Left renal cortex interstitium (tissue), 4 donors: ENCODE measurements at places on chromosomes 6 and 20. TPM values are rescaled to one million over a fixed set of nuclear protein-coding genes. Genes with fewer than 3 reads are reported as not detected.

Gene HSPA1L
- polyA plus RNA-seq = 3.6 TPM

Gene FLRT3
- 137 TPM for polyA plus RNA-seq

Gene FNDC11
- 0.99 TPM for polyA plus RNA-seq

GRCh38 chr20:62266851-62267250 lies 28.5 kb downstream of the OSBPL2 start:
- no peak for DNase-seq

DNA sequence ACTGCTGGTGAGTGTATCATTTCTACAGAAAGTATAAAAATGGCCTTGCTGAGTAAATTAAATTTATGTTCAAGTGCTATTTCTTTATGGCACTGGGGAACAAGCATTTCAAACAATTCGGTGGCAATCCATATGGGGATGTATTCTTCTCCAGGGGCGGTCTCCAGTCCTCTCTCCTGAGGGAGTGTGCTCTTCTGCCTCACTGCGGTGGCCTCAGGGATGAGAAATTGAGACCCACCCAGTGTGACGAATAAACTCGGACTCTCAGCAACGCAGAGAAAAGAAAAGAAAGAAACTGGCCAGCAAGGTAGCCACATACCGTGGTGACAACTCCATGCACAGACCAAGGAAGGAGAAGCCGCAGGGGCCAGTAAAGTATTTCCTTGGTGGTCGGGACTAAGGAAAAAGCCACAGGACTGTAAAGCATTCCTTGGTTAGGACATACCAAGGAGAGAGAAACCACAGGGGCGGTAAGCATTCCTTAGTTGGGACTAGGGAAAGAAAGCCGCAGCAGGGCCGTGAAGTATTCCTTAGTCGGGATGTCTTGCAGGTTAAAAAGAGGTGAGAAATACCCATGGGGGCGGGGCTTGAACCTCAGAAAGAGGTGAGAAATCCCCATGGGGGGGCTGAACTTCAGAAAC lies 13.6 kb upstream of the GOPC start:
- DNase-seq = no peak

- DNase-seq = no peak
These were observed 80.2 kb downstream of the EYA2 start for GRCh38 chr20:46974669-46975434.

DNA sequence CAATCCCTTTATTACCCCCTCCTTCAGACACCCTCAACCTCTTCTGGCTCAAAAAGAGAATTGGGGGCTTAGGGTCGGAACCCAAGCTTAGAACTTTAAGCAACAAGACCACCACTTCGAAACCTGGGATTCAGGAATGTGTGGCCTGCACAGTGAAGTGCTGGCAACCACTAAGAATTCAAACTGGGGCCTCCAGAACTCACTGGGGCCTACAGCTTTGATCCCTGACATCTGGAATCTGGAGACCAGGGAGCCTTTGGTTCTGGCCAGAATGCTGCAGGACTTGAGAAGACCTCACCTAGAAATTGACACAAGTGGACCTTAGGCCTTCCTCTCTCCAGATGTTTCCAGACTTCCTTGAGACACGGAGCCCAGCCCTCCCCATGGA lies 2.2 kb downstream of the TNF start:
- no peak for DNase-seq

DNA sequence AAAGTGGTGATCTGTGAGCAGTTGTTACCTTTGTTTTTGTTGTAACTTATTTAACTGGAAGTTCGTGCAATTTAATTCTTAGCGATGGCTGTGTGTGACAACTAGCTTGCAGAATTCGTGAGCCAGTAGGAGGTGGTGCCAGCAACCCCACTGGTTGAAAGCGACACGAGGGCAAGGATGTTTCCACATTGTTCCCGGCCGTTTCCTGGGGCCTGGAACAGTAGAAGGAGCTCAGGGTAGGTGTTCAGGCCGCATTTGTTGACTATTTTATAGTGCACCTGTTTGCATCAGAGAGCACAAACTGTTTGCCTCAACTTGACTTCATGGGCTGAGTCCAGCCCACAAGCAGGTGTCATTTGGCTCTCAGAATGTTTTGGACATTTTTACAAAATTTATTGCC lies 112.1 kb upstream of the PTPN1 start:
- DNase-seq = no peak

- DNase-seq = no peak
These were observed 68.6 kb downstream of the LCA5 start for GRCh38 chr6:79468587-79468986.

GRCh38 chr6:33272275-33273128 lies 627 bp downstream of the RPS18 start:
- DNase-seq = no peak

DNA sequence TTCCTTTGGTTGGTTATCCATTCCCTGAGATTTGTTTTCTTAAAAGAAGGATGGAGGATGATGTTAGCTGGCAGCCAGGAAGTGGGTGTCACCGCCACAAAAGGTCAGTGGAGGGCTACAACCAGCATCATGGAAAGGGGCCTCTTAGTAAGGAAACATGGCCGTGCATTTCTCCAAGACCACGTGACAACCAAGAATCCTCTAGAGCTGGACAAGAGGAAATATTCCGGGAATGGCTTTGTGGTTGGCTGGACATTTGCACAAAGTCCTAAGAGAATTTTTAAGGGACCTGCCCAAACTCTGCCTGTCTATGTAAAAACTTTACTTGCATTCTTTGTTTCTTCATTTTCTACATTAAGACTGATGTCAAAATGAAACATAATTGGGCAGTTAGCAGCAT lies 399.9 kb upstream of the MARCKS start:
- no peak for DNase-seq

DNA sequence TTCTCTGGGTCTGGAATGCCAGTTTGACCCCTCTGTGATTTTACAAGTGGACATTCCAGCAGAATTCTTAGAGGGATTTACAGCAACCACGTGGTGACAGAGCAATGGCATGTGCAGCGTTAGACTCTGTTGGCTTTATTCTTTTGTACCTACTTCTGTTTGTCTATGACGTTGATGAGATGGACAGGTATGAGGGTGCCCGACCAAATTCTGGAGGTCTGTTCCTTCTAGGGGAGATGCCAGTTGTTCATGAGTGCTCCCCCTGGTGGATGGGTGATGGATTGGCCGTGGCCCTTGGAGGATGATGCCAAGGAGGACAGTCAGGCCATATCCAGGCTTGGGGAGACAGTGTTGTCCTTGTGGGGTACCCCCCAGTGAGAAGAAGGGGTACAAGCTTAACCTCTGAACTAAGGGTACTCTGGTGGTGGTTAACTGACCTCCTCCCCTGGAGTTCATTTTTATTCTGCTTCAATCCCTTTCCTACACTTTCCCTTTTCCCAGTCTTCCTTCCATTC lies 198.6 kb downstream of the DTNBP1 start:
- no peak for DNase-seq

GRCh38 chr6:116997496-116997895 lies 120.5 kb downstream of the RFX6 start:
- no peak for DNase-seq

DNA sequence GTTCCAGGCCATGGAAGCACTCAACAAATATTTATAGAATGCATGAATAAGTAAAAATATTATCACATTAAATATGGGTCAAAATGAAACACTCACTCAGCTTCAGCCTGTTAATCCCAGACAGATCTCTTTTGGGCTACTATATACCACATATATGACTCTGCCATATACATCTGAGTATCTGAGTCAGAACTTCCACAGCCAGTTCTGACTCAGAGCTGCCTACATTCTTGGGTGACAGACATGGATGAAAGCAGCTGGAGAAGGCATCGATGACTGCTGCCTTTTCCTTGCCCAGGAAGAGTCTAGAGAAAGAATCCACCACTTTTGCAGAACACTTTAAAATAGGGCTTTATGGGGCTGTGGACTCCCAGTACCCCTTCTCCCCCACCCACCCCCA lies 11.5 kb upstream of the PDYN start:
- DNase-seq = no peak

GRCh38 chr6:163490826-163491577 lies 76.5 kb downstream of the QKI start:
- no peak for DNase-seq

DNA sequence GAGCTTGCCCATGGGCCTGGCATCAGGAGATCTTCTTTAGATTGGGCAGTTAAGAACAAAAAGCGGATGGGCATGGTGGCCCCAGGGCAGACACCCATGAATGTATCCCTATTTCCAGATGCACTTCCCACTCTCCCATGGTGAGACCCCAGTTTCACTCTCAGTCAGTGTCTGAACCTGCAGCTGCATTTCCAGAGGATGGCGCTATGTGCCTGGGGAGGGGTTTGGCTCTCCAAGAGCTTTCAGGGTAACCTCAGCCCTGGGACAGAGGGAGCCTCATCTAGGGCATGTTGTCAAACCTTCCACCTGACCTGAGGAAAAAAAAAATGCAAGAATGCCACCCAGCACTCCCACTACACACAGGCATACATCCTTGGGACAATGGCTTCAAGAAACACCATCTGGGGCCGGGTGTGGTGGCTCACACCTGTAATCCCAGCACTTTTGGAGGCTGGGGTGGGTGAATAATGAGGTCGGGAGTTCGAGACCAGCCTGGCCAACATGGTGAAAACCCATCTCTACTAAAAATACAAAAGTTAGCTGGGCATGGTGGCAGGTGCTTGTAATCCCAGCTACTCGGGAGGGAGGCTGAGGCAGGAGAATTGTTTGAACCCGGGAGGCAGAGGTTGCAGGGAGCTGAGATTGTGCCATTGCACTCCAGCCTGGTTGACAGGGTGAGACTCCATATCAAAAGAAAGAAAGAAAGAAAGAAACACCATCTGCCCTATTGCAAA lies 1.9 kb downstream of the CST9L start:
- DNase-seq = no peak

- DNase-seq = no peak
These were observed 40.6 kb upstream of the SAMD5 start for GRCh38 chr6:147467886-147468285.

DNA sequence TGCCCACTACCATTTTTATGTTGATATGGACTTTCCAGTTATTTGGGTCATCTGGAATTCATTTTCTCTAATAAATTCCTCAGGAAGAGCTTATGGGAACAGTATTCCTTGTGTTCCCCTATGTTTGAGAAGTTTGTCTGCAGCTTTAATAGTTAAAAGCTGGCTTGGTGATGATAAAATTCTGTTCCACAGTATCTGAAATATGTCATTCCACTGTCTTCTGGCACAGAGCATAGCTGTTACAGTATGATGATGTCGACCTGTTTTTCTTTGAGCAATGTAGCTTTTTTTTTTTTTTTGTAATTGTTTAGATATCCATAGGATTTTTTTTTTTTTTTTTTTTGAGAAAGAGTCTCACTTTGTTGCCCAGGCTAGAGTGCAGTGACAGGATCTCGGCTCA lies 43.2 kb downstream of the NCOA3 start:
- DNase-seq = no peak

GRCh38 chr6:6892744-6893583 lies 214.8 kb upstream of the RREB1 start:
- DNase-seq = no peak

- DNase-seq = no peak
These were observed 377.7 kb downstream of the THBS2 start for GRCh38 chr6:168875811-168876576.

DNA sequence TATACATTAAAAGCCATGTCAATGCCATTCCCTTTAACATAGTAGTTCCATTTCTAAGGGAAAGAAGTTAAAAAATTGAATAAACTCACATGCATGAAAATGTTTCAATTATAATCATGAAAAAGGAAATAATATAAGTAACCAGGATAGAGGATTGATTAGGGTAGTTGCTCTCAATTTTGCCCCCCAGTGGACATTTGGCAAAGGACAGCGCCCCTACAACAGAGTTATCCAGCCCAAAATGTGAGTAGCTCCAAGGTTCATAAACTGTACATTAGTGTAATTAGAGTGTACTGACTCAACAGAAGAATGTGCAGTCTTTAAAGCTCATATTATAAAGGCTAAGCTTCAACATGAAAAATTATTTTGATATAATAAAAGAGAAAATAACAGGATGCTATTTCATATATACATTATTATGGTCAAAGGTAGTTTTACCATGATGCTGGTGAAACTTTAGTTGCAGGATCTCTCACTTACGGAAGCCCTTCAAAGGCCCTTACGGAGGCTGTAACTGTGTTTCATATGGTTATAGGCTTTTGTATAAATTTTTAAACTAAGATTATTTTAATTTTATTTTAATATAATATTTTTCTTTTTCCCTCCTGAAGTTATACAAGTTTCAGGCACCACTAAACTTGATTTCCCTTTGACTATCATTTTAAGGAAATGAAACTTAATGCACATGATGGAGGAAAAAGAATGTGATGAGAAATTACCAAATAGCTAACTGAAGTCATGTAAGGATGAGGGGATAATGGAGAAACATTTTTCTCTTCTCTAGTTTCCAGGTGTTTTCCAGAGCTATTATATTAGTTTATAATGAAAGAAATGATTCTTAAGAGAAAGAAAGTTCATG lies 403.6 kb downstream of the PLCB1 start:
- no peak for DNase-seq

DNA sequence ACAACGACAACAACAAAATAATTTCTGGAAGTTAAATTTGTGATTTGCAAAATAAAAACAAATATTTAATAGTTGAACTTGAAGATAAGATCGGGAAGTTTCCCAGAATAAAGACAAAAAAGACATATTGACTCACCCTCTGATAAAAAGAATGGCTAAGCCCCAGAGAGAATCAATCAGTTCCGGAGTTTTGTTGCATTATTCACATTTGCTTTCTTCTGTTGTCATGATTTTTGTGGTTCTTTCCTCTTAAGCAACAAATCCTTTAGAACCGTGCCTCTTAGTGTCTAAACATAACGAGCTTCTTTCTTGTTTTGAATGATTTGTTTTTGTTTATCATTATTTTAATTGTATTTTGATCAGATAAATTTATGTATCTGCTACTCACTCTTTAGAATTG lies 337.7 kb upstream of the PRND start:
- DNase-seq = no peak

GRCh38 chr20:64136004-64136710 lies 28.1 kb upstream of the MYT1 start:
- DNase-seq = no peak

- DNase-seq = no peak
These were observed 7.1 kb upstream of the UST start for GRCh38 chr6:148739822-148740128.
